Substantia nigra (tissue), 51 donors: ENCODE measurements at places on chromosomes 4 and X.

DNA sequence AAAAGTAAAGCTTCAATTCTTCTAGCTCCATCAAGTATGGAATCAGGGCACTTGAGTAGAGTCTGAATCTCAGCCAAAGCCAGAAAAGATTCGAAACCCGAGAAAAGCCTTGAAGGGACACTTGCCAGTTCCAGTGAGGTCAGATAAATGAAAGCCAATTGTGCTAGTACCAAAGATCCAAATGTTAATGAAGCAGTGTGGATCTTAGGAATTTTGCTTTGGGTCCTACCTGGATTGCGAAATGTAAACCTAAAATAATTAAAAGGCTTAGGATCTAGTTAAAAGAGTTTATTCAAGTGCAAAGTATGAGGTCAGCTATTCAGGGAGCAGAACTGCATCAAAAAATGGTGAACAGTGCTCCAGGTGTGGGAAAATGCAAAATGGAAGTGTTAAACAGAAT is 552.6 kb downstream of the NAP1L3 start:
- DNase-seq, result no peak

DNA sequence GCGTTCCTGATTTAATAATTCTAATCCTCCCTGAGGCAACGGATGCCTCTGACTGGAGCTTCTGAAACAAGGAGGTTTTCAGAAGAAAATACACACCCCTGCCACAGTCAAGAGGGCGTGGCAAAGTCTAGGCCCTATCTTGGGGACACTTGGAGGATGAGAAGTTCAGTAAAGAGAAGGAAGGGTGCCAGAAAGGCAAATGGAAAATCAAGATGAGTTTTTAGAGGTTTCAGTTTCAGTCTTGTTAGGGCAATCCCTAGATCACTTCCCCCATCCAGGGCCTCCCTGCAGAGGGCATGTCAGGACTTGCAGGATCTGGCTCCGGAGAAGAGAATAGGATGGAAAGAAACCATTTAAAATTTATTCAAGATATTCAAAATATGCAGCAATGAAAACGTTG is 28.5 kb upstream of the FGF2 start:
- no peak for DNase-seq

GRCh38 chrX:120428309-120428708 is 40.8 kb downstream of the LAMP2 start:
- no peak for DNase-seq

GRCh38 chr4:105527081-105527480 is 25.3 kb upstream of the ARHGEF38 start:
- DNase-seq, result no peak

DNA sequence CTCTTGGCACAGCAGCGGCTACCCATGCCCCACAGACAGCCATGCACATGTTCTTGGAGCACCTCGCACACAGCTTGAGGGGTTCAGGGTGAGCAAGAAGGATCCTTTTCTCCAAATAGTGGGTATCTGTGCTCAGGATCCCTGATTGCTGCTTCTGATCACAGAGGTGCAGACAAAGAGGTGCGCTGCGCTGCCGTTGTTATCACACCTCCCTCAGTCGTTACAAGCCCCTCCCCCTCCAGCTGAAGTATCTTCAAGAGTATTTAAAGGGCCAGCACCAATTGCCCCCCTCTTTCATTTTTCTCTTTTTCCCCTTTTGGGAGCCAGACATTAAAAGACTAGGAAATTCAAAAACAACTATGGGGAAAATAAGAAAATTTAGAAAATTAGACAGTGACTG is 44.3 kb downstream of the NELFA start:
- no peak for DNase-seq

DNA sequence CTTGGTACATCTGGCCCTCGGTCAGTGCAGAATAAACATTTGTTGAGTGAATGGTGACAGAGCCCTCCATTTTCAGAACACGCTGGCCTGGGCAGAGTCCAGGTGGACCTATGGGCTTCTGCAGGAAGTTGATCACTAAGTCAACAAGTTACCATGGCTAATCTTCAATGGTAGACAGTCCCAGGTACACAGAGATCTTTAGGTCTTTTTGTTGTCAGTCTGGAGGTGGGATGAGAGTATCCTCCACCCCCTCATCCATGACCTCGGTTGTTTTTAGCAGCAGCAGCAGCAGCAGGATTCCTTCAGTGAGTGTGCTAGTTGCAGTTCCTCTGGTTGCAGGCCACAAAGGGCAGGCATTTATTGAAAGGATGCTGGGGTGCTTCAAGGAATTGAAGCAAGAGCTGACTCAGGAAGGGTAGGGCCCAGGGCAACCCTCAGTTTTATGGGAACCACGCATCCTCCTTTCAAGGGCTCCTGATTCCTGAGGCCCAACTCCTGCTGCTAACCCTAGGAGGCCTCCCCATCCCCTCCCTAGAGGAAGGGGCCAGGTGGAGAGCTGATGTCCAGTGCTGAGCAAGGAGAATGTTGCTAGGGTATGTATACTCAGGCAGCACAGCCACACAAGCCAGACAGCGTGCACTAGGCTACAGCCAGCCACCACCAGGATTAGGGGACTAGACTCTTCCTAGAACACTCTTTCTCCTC is 1.7 kb upstream of the USP27X start:
- no peak for DNase-seq

- DNase-seq, result no peak
Measured at GRCh38 chr4:36841583-36842326, 402.8 kb upstream of the NWD2 start.

DNA sequence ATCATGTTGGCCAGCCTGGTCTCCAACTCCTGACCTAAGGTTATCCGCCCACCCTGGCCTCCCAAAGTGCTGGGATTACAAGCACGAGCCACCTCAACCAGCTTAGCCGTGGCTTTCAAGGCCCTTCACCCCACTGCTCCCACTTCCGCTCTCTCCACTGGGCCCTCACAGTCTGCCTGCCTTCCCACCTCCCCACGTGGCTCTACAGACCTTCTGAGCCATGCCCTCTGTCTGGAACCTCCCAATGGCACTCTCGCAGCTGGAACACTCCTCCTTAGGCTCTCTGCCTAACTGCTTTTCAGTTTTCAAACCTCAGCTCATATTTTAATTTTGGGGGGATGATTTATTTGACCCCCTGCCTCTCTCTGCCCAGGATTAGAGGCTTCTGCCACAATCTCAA is 59.3 kb upstream of the SH3RF1 start:
- DNase-seq, result no peak

- DNase-seq, result no peak
Measured at GRCh38 chr4:98688411-98689290, 30.2 kb upstream of the TSPAN5 start.

DNA sequence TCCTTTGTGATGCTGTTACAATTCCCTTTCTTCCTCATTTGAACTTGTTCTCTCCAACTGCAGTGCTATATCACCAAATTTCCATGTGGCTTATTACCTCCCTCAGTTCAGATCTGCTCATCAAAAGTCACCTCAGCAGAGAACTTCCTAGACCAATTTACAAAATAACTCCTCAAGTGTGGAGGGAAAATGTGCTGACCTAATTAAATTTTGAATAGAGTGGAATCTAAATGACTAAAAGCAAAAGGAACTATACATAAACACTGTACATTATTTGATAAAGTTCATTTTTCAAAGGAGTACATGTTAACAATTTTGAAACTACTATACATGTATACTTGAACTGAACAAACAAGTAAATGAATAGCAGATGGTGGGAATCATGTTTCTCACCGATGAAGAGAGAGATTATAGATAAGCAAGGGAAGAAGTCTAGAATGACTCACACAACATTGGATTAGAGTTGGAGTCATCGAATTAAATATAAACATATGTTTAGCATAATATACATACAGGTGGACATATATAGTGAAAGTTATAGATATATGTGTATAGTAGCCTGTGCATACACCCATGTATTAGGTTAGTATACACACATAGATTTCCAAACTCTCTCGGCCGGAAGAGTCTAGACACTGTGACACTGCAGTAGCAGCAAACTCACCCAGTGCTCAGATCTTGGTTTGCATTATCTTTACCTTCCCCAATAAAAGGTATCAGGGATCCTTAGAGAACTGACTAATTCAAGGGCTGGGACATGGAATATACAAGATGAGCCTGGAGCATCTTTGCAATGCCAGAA is 318.7 kb downstream of the PCDH18 start:
- no peak for DNase-seq
